ENCODE measurements at places on chromosomes 12 and 14. TPM values are rescaled to one million over a fixed set of nuclear protein-coding genes. Genes with fewer than 3 reads are reported as not detected.

- no peak for DNase-seq
These were observed 35.8 kb downstream of the TRIP11 start for GRCh38 chr14:92004062-92004461.

GRCh38 chr12:56229082-56229481 lies 769 bp upstream of the SLC39A5 start:
- DNase-seq: no peak

The ZNF891 gene
- polyA plus RNA-seq: 3.1 TPM

The VCPKMT gene
- 11.8 TPM for polyA plus RNA-seq

The AKAP3 gene
- 3.8 TPM for polyA plus RNA-seq

Measured in renal pelvis (tissue), 12 donors.